Endodermal cell (in vitro differentiated cells): ENCODE measurements at places on chromosomes 7 and 10. TPM values are rescaled to one million over a fixed set of nuclear protein-coding genes. Genes with fewer than 3 reads are reported as not detected.

DNA sequence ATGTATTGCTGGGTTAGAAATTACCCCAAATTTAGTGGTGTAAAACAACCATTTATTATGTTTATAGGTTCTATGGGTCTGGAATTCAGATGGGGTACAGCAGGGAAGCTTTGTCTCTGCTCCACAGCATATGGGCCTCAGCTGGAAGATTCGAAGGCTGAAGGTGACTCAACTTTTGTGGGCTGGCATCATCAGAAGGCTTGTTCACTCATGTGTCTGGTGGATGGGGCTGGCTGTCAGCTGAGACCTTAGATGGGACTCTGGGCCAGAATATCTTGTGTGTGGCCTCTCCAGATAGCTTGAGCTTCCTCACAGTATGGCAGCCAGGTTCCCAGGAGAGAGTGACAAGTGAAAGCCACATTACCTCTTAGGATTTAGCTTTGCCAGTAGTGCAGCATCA, 45.9 kb downstream of the ZNF503 start:
- H3K27ac ChIP-seq: no peak overlapping the region
- peak; percentile 20 for DNase-seq
- no peak overlapping the region for H3K4me3 ChIP-seq
- no peaks in the 10 kb centered on the region for H3K4me1 ChIP-seq
- no peaks in the 10 kb centered on the region for H3K27me3 ChIP-seq
- H3K36me3 ChIP-seq: no peaks in the 10 kb centered on the region

DNA sequence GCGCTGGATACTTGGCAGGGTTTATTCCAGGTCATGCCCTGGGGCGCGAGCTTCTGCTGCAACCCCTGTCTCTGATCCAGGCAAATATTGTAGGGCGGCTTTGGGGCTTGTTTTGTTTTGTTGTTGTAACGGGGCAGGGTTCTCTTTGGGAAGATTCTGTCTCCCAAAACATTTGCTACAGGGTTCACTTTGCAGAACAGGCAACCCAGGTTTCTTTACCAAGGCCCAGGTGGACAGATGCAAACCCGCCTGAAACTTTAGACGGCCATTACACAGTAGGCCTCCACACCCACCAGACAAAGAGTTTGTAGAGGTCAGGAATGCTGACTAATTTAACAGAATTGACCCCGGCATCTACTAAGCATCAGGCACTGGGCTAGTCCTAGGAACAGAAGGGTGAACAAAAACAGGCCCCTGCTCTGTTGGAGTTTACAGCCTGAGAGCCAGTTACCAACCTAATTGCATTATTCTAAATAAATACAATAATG, 567 bp upstream of the CDCA7L start:
- H3K36me3 ChIP-seq: no peaks in the 10 kb centered on the region
- no peak overlapping the region for H3K4me3 ChIP-seq
- H3K27ac ChIP-seq: peak overlapping the region; percentile 97
- peaks cover 48% of the 10 kb centered on the region for H3K27me3 ChIP-seq
- no peak for DNase-seq

DNA sequence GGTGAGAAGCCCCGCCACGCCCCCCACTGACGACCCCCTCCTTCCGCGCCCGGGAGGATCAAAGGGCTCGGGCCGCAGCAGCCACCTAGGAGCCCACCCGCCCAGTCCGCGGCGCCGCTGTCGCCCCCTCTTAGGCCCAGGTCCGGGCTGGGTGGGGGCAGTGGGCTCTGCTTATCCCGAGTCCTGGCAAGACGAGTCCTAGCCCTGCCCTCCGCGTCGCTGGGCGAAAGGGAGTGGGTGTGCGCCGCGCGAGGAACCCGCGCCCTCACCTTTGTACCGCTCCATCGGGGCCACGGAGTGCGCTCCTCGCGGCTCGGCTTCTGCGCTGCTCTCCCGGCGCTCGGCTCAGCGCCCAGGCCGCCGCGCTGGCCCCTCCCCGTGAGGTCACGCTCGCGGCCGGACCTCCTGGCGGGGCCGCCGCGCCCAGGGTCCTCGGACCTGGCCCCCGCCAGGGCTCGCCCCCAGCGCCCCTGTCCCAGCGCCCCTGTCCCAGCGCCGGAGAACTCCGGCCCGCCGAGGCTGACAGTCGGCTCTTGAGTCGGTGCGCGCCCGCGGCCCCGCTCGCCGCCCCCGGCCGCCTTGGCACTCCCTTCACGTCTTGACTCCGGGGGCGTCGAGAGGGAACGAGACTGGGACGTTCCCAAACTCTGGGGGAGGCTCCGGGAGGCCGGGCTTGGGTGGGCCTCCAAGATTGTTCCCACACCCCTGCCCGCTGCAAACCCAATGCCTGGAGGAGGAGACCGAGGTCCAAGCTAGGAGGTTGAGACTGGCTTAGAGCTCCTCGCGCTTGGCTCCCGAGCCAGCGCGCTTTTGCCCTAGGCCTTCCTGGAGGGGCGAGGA, at the start of gene AFAP1L2:
Gene AFAP1L2 (minus strand): TSS at position 332 of the 840 bp plus-strand sequence. CDS start 47 bp downstream, at position 285.
- H3K4me1 ChIP-seq: peaks cover 6% of the 10 kb centered on the region
- H3K4me3 ChIP-seq: peak within 1 kb of the TSS; percentile 71
- H3K27ac ChIP-seq: no peak within 1 kb of the TSS
- no peaks in the 10 kb centered on the region for H3K36me3 ChIP-seq
- H3K27me3 ChIP-seq: peaks cover 66% of the 10 kb centered on the region
- peak; percentile 82 for DNase-seq

DNA sequence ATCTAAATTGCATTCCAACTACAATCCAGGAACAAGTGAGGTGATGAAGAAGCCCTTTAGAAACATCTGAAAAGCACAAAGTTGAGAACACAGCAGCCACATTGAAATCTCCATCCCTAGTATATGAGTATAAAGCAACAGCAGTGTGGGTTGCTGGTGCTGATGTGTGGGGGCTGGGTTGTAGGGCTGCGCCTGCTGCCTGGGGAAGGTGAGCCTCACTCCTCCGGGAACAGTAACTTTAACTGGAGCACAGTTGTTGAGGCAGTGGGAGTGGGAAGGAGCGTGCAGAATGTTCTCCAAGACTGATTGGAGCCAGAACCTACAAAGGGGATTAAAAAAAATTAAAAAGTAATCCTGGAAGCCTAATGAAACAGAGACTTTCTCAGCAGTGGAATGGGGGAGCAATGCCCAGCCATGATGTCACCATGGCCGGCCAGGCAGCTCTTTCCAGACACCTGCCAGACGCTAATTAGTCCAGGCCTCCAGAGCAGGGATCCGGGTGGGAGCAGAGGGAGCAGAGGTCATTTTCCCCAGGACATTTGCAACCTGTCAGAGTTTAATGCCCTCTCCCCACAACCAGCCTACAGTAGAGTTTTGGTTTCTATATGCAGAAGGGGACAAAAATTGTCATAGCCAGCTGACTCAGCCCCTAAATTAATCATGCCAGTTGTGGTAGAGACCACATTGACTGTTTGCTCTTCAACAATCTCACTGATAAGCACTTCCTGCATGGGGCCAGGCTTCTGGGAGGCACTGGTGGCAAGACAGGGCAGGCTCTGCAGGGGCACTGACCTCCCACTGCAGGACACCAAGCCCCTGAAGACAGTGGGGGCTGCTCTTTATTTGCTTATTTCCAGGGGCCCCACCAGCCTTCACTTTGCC, 133.0 kb upstream of the ZNF32 start:
- peaks cover 5% of the 10 kb centered on the region for H3K4me1 ChIP-seq
- no peak overlapping the region for H3K4me3 ChIP-seq
- DNase-seq: no peak
- no peak overlapping the region for H3K27ac ChIP-seq

- H3K36me3 ChIP-seq: no peaks in the 10 kb centered on the region
- no peaks in the 10 kb centered on the region for H3K4me1 ChIP-seq
- no peak overlapping the region for H3K4me3 ChIP-seq
- no peaks in the 10 kb centered on the region for H3K27me3 ChIP-seq
- no peak for DNase-seq
- no peak overlapping the region for H3K27ac ChIP-seq
Measured at GRCh38 chr7:108421720-108422331, 34.4 kb downstream of the NRCAM start.

DNA sequence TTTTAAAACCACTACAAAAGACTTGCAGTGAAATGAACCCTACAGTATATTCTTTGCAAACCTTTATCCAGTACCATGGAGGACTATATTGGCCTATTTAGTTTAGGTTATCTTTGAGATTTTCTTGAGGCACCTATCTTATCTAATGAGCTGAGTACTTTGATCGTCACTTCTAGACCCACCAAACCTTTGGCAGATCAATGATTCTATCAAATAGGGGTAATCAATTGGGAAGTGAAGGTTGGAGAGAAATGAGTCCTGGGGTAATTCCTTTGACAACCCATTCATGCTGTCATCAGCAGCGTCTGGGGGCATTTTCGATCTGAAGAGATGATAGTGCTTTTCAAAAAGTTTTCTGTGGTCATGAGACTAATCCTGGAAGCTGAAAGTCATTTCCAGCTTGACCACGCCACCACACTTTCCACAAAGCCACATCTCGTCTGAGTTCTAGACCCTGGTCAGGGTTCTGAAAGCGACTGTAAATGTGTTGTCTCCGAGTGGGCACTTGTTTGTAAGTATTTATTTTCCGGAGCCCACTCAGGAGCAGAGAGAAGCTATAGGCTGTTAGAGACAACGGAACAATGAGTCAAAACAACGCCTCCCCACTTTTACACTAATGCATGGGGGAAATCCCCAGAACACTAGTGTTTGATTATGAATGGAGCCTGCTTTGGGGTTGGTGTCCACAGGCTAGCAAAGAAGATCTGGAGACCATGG, 4.8 kb downstream of the EGR2 start:
- peaks cover 8% of the 10 kb centered on the region for H3K4me1 ChIP-seq
- no peak for DNase-seq
- H3K4me3 ChIP-seq: no peak overlapping the region
- H3K27ac ChIP-seq: no peak overlapping the region
- peaks cover 3% of the 10 kb centered on the region for H3K36me3 ChIP-seq

DNA sequence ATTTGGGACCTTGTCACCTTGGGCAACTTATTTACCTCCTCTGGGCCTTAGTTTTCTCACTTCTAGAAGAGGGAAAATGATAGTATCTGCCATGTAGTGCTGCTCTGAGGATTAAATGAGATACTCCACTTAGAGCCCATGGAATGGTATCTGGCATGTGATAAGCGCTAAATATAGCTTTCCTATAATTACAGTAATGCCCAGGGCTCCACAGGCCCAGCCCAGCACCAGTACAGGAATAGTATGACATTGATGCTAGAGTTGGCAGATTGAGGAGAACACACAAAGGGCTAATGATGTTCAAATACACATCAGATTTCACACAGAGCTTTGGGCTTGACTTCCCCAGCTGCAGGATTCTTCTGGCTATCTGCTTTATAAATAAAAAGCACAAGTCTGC, 34.9 kb downstream of the FAS start:
- peaks cover 4% of the 10 kb centered on the region for H3K4me1 ChIP-seq
- no peak overlapping the region for H3K27ac ChIP-seq
- H3K27me3 ChIP-seq: peaks cover 6% of the 10 kb centered on the region
- DNase-seq: no peak
- no peak overlapping the region for H3K4me3 ChIP-seq

GRCh38 chr10:71963351-71964097, 671 bp upstream of the CHST3 start:
- no peaks in the 10 kb centered on the region for H3K4me1 ChIP-seq
- H3K36me3 ChIP-seq: no peaks in the 10 kb centered on the region
- no peak overlapping the region for H3K27ac ChIP-seq
- H3K27me3 ChIP-seq: peaks cover 6% of the 10 kb centered on the region
- H3K4me3 ChIP-seq: peak overlapping the region; percentile 84
- peak; percentile 75 for DNase-seq

The FUOM gene
- 79.9 and 81.0 TPM in 2 replicates for total RNA-seq

The FANK1 gene
- total RNA-seq: 7.7 and 7.8 TPM in 2 replicates
